Smooth muscle cell of the brain vasculature (primary cell): ENCODE measurements at places on chromosomes 5 and 9.

GRCh38 chr9:114371973-114372917, 15.5 kb downstream of the AKNA start:
- DNase-seq = no peak

DNA sequence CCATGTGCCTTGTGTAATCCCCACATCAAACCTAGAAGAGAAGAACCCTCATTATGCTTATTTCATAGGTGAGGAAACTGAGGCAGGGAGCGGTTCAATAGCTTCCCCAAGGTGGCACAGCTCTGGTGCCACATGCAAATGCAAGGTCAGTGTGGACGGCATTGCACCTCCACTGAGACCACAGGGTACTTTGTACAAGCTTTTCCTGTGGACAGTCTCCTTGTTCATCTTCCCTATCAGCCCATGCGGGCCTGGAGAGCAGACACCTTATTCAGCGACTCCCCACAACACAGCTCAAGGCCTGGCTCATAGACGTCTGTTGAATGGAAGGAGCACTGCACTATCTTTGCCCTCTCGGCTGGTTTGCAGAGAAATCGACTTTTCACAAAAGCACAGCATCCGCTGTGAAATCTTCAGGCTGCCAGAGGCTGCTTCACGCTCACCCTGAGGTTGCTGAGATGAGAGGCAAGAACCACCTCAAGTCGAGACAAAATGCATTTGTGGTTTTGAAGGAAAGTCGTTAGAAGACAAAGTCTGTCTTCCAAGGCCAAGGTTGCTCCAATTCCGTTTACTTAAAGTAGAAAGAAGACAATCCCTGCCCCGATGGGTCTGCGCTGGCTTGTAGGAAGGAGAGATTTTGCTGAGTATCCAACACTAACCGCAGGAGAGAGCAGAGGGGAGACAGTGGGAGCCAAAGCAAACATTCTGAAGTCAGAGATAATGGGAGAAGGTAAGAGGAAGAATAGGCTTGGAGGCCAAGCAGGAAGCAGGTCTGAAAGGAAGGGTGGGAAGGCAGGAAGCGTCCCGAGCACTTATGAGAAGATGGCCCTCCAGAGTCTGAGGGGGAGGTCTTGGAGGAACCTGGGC, 34.2 kb upstream of the STRBP start:
- no peak for DNase-seq

- DNase-seq = no peak
These were observed 122.9 kb upstream of the ZNF366 start for GRCh38 chr5:72630081-72630480.

- no peak for DNase-seq
These were observed 173.6 kb downstream of the GADD45G start for GRCh38 chr9:89778100-89779090.

GRCh38 chr9:124346347-124347163, 68.7 kb downstream of the PSMB7 start:
- no peak for DNase-seq

- DNase-seq = no peak
These were observed 41.9 kb downstream of the BNC2 start for GRCh38 chr9:16828340-16829281.

DNA sequence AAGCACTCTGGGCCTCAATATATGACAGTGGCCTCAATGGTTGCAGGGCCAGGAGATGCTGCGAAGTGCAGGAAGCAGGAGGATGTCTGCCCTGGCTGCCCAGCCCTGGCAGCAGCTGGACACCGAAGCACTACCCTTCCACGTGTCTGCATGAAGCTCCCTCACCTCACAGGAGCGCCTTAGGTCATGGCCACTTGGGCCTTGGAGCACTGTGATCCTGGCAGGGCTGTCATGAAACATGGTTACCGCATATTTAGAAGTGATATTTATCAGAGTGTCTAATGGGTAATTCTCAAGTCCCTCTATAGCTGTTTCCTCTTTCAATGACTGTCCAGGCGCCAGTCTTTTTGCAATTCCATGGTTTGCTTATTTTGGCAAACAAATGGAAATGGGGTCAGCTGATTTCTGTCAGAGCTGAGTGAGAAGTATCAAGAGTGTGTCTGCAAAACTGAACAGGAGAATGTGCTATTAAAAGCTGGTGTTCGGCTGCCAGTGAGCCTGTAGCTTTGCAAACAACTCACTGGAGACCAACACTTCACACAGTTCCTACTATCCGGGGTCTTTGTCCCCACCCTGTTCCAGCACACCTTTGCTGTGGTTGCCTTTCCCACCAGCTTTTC, 285.9 kb downstream of the KIF4B start:
- no peak for DNase-seq

- DNase-seq = no peak
These were observed 75.8 kb downstream of the ADCY2 start for GRCh38 chr5:7471710-7472109.

DNA sequence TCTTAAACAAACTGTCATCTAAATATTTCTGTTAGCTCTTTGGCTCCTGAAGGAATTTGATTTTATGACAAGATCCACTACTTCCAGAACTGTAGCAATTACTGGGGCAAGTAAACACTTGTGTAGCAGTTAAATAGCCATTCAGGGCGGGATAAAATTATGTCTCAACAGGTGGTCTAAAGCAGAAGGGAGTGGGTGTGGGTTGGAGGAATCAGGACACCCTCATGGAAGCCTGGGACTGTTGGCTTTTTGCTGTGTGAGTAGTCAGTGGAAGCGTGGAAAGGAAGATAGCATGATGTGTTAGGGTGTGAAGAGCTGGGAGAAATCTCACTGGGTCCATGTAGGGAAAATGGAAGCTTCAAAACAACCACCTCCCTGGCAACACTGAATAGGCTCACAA, 127.1 kb downstream of the FBXL7 start:
- no peak for DNase-seq

DNA sequence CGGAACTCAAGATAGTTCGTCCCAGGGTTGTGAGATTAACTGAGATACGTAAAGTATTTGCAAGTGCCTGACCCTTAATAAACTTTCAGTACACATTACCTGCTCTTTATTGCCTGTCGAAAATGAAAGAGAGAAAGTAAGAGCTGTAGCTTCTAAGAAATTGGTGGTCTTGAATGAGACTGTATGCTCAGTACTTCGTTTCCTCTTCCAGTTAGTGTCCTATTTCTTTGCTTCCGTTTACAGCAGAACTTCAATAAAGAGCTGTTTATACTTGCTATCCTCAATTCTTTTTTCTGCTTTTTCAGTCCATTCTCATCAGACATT, 534 bp downstream of the SRFBP1 start:
- DNase-seq = no peak

GRCh38 chr5:149280124-149280523, 8.5 kb downstream of the AFAP1L1 start:
- DNase-seq = no peak
